ENCODE measurements at places on chromosomes 6 and 20.

- no peak overlapping the region for H3K4me3 ChIP-seq
- no peaks in the 10 kb centered on the region for H3K4me1 ChIP-seq
These were observed 151.9 kb downstream of the SH3BGRL2 start for GRCh38 chr6:79782792-79783580.

- H3K27ac ChIP-seq: no peak overlapping the region
- no peaks in the 10 kb centered on the region for H3K4me1 ChIP-seq
- no peaks in the 10 kb centered on the region for H3K36me3 ChIP-seq
- no peak overlapping the region for H3K4me3 ChIP-seq
- no peak for DNase-seq
- no peaks in the 10 kb centered on the region for H3K27me3 ChIP-seq
These were observed 9.3 kb downstream of the ECT2L start for GRCh38 chr6:138805016-138805765.

DNA sequence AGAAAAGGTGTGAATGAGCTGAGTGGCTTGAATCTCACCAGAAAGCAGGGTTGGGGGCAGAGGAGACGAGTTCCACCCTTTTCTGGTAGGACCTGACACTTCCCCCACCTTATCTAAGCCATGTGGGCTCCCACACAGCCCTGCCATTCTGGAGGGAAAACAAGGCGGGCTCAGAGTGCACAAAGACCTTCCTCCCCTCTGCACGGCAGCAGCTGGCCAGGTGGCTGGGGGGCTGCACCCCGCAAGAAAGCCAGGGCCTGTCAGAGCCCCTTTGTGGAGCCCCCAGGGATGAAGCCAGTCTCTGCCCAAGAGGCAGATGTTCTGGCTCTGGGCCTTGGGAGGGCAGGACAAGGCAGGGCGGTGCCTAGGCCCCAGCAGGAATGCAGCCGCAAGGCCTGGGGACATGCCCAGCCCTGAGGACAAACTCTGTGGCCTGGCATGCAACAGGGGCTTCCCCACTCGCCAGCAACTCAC is 48.4 kb upstream of the DSN1 start:
- no peaks in the 10 kb centered on the region for H3K27me3 ChIP-seq
- no peak overlapping the region for H3K4me3 ChIP-seq

DNA sequence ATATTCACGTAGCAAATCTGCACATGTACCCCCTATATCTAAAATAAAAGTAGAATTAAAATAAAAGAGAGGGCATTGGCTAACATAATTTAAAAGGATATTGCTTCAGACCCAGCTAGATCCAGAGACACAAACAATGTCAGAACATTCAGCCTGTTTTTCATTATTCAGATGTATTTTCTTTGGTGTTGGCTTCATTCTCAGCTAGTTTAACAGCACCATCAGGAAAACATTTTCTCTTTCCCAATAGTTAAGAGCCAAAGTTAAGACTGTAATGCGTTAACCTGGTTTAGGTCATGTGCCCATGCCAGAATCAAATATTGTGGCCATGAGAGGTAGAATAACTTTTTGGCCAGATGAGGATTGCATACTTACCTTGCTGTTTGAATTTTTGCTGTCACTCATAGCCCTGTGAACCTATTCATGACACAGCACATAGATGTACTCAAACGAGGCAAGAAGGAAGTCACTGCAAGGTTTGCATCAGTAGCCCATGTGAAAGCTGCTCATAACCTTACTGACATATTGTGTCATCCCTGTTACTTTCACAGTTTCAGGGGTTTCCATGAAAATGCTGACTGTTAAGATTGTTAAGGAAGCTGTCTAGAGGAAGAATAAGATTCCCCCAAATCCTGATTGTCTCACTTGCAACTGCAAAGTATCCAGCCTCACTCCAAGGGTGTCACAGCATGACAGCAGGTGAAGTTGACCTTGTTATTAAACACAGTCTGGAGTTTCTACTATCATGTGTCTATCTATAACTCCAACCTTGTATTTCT is 233.1 kb downstream of the PACRG start:
- no peaks in the 10 kb centered on the region for H3K36me3 ChIP-seq
- no peak overlapping the region for H3K27ac ChIP-seq
- no peak for DNase-seq
- no peaks in the 10 kb centered on the region for H3K4me1 ChIP-seq
- H3K27me3 ChIP-seq: no peaks in the 10 kb centered on the region

DNA sequence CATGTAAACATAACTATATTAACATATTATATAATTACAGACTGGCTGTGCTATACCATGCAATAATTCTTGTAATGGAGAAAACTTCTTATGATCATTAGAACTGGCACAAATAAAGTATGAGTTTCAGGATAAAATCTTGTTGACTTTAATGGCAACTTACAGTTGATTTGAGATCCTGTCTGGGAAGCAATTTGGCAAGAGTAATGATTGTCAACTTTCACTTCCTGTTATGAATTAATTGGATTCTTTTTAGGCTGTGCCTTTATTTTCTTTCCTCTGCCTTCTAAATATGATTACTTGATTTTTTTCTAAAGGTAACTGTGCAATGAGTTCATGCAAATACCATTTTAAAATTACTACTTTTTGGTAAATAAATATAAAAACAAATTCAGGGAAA is 158.1 kb upstream of the B3GAT2 start:
- DNase-seq: no peak
- no peaks in the 10 kb centered on the region for H3K4me1 ChIP-seq
- no peak overlapping the region for H3K4me3 ChIP-seq
- H3K27me3 ChIP-seq: no peaks in the 10 kb centered on the region
- no peak overlapping the region for H3K27ac ChIP-seq

DNA sequence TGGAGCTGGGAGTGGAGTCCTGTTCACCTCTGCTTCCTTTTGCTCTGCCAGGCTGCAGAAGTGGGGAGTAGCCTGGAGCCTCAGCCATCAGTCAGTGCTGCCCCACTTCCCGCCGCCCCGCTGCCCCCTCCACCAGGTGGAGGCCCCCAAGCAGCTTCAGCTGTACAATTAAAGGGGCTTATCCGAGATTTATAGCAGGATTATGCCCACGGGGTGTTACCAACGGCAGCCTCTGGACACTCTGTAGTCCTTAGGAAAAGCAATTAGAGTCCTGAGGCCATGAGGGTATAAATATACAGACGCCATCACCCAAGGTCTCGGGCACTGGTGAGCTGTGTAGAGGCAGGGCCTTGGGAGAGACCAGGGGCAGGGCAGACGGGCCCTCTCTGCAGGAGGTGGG is 55.4 kb downstream of the GRM4 start:
- no peak overlapping the region for H3K4me3 ChIP-seq
- H3K36me3 ChIP-seq: no peaks in the 10 kb centered on the region
- DNase-seq: no peak
- no peaks in the 10 kb centered on the region for H3K4me1 ChIP-seq
- H3K27me3 ChIP-seq: no peaks in the 10 kb centered on the region
- no peak overlapping the region for H3K27ac ChIP-seq

GRCh38 chr6:119250036-119250435 is 99.5 kb downstream of the MAN1A1 start:
- DNase-seq: no peak
- H3K4me1 ChIP-seq: peaks cover 2% of the 10 kb centered on the region
- no peak overlapping the region for H3K4me3 ChIP-seq
- no peak overlapping the region for H3K27ac ChIP-seq

- no peaks in the 10 kb centered on the region for H3K36me3 ChIP-seq
- no peaks in the 10 kb centered on the region for H3K27me3 ChIP-seq
- no peak overlapping the region for H3K4me3 ChIP-seq
- no peak for DNase-seq
- no peak overlapping the region for H3K27ac ChIP-seq
These were observed 146.6 kb downstream of the BCAS1 start for GRCh38 chr20:53923566-53924369.

DNA sequence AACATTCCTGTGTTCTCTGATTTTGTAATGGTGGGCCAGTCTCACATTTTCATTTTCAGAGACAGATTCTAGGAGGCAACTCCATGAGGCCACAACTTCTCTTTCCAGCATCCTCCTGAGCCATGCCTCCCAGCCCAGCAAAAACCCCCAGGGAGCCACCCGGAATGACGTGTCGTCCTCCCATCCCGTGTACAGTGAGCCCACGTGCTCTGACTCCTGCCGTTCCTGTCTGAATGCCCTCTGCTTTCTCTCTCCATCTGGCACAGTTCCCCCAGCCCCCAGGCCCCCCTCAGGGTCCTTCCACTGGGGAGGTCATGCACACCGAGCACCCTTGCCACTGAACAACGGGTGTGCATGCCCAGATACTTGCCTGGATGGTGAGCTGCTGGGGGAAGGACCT is 38.0 kb downstream of the C20orf203 start:
- H3K4me1 ChIP-seq: no peaks in the 10 kb centered on the region
- no peak for DNase-seq
- H3K27me3 ChIP-seq: no peaks in the 10 kb centered on the region
- H3K4me3 ChIP-seq: no peak overlapping the region

- H3K27me3 ChIP-seq: no peaks in the 10 kb centered on the region
- no peak overlapping the region for H3K4me3 ChIP-seq
- H3K36me3 ChIP-seq: no peaks in the 10 kb centered on the region
- DNase-seq: peak; percentile 46
- H3K4me1 ChIP-seq: no peaks in the 10 kb centered on the region
- H3K27ac ChIP-seq: no peak overlapping the region
These were observed 44.0 kb upstream of the ZBTB24 start for GRCh38 chr6:109526905-109527628.

DNA sequence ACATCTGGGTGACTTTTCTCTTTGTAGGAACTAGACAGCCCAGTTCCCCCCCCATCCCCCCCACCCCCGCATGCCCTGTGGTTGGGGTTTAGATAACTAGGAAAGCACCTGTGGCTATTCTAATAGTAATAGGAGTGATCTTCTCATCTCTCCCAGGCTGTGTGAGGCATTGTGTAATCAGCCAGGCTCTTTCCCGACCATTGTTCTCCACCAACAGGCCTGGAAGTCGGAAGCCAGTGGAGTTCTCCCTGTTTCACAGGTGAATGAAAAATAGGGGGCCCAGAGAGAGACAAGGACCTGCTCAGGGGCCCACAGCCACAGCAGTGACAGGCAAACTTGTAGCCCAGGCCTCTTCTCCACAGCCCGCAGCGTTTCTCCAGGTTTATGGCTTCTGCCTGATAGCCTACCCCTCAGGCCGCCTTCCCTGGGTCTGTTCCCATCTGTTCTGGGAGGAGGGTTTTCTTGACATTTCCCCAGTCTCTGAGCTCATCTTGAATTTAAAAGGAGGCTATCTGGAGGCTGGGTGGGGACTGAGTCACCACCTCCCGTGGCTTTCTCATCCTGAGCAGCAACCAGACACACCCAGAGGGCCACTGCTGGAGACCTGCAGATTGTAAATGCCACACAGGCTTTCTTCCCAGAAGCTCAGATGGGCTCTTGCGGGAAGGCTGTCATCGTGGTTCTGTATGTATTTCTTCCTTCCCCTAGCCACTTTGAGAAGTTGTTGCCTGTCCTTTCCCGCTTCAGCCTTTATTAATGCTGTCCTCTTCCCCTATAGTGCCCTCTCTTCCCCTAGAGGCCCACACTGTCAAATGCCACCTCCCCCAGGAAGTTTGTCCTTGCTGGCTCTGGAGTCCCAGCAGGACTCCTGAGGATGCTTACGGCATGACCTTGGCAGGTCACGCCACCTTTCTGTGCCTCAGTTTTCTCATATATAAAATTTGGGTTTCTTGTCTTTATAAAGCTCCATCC is 75.9 kb upstream of the MYL9 start:
- H3K4me1 ChIP-seq: peaks cover 61% of the 10 kb centered on the region
- H3K27me3 ChIP-seq: no peaks in the 10 kb centered on the region
- no peak overlapping the region for H3K4me3 ChIP-seq
- no peak for DNase-seq
- no peaks in the 10 kb centered on the region for H3K36me3 ChIP-seq

- H3K4me3 ChIP-seq: no peak overlapping the region
- no peak overlapping the region for H3K27ac ChIP-seq
- H3K4me1 ChIP-seq: no peaks in the 10 kb centered on the region
- H3K27me3 ChIP-seq: peaks cover 7% of the 10 kb centered on the region
- no peak for DNase-seq
These were observed 80.5 kb downstream of the FILIP1 start for GRCh38 chr6:75412969-75413662.

DNA sequence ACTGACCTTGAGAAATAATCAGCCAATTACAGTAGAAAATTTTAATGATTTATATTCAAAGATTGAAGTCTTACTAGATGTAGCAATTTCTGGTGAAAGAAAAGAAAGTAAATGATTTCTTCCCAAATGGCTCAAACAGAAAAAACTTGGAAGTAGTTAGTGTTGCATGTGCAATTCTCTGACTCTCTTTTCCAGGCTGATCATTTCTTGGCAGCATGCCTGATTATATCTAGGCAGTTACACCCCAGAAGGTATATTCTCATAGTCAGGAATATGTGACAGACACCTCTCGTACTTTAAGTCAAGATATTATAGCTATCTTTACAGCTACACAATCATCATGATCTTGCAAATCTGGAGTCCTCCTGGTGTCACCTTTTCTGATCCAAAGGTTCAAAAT is 122.9 kb downstream of the PDE7B start:
- H3K27me3 ChIP-seq: no peaks in the 10 kb centered on the region
- H3K27ac ChIP-seq: no peak overlapping the region
- no peak overlapping the region for H3K4me3 ChIP-seq
- no peak for DNase-seq
- H3K36me3 ChIP-seq: no peaks in the 10 kb centered on the region
- H3K4me1 ChIP-seq: no peaks in the 10 kb centered on the region

GRCh38 chr20:10563935-10564492 is 109.8 kb downstream of the JAG1 start:
- no peaks in the 10 kb centered on the region for H3K27me3 ChIP-seq
- peaks cover 10% of the 10 kb centered on the region for H3K4me1 ChIP-seq
- no peak overlapping the region for H3K4me3 ChIP-seq
- DNase-seq: no peak
- no peaks in the 10 kb centered on the region for H3K36me3 ChIP-seq
- H3K27ac ChIP-seq: no peak overlapping the region

DNA sequence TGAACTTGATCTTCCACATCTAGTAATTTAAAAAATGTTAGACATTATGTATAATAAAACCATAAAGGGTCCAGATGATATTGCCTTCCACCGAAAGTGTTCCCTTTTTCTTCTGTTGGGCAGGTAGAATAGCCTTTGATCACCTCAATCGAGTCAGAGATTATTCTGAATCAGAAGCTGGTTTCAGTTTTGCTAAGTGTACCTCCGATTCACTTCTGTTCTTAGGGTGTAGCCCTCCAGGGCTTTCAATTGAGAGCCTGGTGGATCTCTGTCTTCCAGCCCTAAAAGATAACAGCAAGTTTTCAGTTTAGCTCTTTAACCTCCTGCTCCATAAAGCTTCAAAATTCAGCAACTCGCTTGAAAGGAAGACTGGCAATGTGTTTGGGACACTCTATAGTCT is 21.1 kb upstream of the AIG1 start:
- H3K27me3 ChIP-seq: no peaks in the 10 kb centered on the region
- DNase-seq: no peak
- no peak overlapping the region for H3K27ac ChIP-seq
- no peaks in the 10 kb centered on the region for H3K4me1 ChIP-seq
- no peak overlapping the region for H3K4me3 ChIP-seq

GRCh38 chr6:14751645-14752175 is 494.2 kb upstream of the JARID2 start:
- no peak overlapping the region for H3K4me3 ChIP-seq
- no peaks in the 10 kb centered on the region for H3K4me1 ChIP-seq
- no peak overlapping the region for H3K27ac ChIP-seq

Data from naive thymus-derived CD4-positive, alpha-beta T cell (primary cell).